H54 (cell line): ENCODE measurements at places on chromosomes 16 and 17.
A peak's percentile ranks its signal among the peaks of the same experiment; 100 is the strongest.

DNA sequence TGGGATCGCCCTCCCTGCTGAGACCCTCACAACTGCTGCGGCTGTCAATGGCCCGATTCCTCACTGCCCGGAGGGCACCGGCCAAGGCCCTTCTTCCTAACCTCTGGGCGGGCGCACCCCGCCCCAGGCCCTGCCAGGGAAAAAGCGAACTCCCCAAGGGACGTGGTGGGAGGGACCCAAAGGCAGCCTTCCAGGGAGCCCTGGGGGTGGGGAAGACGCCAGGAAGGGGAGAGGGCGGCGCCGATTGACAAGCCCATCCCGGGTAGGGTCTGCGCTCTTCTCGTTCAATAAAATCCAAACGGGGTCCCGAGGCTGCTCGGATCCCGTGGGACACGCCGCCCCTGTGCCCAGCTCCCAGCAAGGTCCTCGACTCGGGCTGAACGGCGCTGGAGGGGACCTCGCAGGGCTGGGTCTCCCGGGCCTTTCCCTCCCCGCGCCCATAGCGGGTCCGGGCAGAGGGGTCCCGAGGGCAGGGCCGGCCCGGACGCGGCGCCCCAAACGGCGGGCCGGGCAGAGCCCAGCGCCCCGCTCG, 416 bp downstream of the KIFC3 start:
- peak; percentile 52 for DNase-seq

DNA sequence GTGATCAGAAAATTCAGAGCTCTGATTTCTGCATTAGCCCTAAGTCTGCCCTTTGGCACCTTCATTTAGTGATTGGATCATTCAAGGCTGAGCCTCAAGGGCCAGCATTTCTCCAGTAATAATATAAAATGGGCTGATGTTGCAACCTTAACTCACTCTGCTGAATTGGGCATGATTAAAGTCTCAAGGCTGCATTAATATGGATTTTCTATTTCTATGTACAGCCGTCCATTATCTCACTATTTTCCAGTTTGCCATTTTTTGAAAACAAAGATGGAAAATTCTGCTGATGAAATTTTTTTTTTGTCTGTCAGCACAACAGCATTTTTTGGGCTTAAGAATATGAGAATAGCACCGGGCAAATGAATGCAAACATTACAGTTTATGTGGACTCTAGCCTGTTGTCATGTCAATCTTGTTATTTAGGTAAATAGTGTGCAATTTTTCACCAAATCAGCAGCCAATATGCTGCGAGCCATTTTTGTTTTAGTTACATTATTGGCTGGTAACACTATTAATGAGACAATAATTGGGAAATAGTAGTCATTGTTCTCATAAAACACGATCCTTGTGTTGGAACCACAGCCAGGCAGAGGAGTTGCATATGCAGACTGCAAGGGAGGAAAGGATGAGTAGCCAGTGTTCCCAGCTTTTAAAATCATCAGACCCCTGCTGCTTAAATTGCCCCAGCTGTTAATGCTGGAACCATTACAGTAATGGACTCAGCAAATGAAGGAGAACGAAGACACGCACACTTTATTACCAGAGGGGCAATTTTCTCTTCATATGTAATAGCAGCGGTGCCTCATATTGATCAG, 10.5 kb downstream of the FTO start:
- no peak for DNase-seq

DNA sequence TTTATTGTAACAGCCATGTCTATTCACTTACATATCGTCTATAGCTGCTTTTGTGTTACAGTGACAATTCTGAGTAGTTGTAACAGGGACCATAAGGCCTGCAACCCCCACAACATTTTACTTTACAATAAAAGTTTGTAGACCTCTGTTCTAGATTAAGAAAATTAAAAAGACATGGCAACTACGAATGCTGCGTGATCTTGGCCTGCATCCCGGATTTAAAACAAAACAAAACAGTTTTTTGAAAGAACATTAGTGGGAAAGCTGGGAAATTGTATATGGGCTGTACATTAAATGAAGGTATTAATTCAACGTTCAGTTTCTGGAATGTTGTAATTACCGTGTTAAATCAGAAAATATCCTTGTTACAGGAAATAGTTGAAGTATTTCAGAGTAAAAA, 64.1 kb downstream of the RMI2 start:
- no peak for DNase-seq

GRCh38 chr17:43949781-43950180, 4.0 kb downstream of the PYY start:
- DNase-seq: no peak

- DNase-seq: no peak
These were observed 159.9 kb downstream of the HS3ST3A1 start for GRCh38 chr17:13441873-13442272.

DNA sequence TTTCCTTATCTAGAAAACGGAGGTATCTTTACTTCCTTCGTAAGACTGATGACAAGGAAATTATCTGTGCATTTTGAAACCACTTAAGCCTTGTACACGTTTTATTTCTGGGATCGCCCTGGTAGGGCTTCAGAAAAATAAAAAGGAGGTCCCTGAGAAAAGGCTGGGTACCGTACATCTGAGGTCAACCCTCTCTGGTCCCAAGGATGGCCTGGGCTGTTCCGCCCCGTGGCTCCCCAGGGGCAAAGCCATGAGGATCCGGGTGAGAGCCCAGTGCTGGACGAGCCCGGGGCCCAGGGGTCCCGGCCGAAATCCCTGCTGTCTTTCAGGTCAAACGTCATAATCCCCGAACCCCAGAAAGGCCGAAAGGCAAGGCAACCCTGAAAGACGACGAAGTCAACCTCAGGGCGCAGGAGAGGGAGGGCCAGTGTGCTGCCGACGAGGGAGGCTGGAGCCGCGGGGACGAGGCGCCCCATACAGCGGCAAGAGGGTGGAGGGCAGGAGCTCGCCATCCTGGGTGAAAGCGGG, 656 bp upstream of the FUS start:
- no peak for DNase-seq

- DNase-seq: peak; percentile 84
These were observed 5.6 kb upstream of the CIITA start for GRCh38 chr16:10871157-10871991.

DNA sequence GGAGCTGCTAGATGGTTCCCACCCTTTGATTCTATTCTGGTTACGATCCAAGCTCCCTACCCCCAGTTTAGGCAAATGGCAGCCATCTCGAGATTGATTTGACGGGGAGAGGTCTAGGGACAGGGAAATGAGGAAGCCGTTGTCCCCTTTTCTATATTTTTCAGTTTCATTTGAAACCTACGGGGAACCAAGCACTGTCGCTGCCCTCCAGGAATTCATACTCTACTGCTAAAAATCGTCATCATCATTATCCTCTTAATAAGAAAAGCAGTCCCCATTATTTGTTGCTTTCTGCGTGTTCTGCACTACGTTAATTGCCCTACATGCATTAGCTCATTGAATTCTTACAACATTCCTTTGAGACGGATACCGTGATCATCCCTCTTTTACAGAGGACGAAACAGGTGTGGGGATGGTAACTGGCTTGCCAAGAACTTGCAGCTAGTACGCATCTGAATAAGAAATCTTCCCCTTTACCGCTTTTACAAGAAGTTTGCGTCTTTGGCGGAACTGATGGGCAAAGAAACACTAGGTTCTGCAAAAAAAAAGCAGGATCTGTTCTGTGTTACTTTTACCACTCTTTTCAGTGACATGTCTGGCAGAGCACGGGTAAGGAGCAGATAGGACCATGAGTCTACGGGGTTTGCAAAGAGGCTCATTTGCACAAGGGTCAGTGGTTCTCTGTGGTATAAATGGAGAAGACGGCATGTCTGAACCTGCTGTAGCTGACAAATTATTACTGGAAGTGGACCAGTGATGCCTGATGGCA, 1.1 kb downstream of the CCP110 start:
- DNase-seq: no peak

DNA sequence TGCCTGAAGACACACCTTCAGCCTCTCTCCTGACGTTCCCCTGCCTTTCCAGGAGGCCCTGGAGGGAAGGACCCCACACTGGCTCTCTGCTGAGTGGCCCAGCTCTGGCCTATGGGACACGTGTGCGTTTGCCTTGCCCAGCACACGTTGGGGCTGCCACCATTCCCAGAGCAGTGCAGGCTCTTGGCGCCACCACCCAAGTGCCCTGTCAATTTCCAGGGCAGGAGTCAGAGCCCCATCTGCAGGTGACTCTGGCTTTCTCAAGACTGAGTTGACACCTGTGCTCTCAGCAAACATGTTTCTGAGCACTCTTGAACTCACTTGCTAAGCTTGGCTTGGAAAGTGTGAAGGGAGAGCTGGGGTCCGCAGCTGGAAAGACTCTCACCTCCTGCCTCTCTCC, 4.7 kb upstream of the IRF8 start:
- DNase-seq: no peak

DNA sequence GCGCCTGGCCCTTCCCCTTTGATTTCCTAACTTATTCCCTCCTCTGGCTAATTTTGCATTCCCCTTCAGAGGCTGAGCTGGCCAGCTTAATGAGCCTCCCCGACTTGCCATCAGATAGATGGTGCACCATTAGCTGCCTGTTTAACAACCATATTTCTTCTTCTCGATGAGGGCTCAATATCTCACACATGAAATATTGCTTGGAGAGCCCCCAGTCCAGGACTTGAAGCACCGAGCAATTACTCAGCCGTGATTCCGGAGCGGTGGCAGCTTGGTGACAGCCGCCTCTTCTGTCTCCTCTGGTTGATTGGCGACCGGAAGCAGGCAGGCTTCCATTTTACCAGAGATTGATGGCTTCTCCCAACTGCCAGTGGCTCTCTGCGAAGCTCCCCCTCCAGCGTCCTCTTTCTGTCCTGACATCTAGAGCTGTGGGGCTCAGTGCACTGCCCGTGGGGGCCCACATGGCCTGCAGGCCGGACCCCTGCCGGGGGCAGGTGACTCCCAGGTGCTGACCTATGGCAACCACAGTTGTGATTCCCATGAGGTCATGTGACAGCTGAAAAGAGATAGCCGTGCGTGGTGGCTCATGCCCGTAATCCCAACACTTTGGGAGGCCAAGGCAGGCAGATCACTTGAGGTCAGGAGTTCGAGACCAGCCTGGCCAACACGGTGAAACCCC, 133.7 kb upstream of the SEC14L1 start:
- no peak for DNase-seq

DNA sequence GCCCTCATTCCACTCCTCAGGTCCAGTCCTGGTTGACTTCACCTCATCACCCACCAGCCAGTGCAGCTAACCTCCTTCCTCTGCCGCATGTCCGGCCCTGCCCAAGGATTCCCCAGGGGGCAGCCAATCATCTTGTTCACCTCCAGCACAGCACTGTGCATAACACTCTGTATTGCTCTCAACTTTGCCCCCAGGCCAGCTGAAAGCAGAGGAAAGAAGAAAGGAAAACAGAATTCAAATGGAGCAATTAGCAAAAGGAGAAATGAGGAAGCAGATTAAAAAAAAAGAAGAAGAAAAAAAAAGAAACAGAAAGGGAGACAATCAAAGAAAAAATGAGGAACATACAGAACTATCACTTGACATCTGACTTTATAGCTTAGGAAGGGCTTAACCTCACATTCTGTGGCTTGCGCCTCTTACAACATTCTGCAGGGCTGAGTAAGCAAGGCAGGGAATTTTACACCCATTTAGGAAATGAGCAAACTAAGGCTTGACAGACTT, 26.1 kb downstream of the GAS7 start:
- no peak for DNase-seq

DNA sequence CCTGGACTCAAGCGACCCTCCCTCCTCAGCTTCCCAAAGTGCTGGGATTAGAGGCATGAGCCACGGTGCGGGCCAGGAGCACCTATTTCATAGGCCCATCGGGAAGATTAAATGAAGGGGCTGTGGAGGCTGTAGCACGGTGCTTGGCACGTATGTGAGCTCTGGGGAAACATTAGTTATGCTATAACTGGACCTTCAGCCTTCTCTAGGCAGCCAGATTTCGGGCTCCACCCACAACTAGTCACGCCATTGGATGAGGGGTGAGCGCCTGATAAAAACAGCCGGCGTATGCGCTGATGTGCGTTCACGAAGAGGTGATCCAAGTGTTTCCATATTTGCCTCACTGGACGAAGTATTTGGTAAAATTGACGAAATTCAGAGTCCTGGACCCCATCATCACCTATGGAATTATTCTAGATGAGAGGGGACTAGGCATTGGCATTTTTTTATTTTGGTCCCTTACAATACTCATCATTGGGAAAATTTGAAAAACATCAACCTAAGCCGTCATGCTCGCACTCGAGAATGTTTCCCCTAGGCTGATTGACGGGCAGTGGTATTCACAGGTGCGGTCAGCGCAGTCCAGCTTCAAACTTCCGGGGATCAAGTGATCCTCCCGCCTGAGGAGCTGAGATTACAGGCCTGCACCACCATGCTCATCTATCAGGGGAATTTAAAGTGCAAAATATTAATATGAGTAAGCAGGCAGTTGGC, 1.8 kb upstream of the ANKRD11 start:
- no peak for DNase-seq

DNA sequence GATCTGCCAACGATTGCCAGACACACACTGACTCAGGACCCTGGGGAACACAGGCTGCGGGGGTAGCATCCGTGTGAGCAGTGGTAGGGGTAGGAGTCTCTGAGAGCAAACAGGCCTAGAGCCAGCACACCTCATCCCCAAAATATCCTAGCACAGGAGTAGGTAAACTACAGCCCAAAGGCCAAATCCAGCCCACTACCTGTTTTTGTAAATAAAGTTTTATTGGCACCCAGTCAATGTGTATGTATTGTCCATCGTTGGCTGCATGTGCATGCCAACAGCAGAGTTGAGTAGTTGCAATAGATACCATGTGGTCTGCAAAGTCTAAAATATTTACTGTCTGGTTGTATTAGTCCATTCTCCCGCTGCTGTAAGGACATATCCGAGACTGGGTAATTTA, 55.5 kb upstream of the GPRC5B start:
- no peak for DNase-seq

GRCh38 chr17:45101546-45101882, 30.8 kb downstream of the PLCD3 start:
- no peak for DNase-seq

DNA sequence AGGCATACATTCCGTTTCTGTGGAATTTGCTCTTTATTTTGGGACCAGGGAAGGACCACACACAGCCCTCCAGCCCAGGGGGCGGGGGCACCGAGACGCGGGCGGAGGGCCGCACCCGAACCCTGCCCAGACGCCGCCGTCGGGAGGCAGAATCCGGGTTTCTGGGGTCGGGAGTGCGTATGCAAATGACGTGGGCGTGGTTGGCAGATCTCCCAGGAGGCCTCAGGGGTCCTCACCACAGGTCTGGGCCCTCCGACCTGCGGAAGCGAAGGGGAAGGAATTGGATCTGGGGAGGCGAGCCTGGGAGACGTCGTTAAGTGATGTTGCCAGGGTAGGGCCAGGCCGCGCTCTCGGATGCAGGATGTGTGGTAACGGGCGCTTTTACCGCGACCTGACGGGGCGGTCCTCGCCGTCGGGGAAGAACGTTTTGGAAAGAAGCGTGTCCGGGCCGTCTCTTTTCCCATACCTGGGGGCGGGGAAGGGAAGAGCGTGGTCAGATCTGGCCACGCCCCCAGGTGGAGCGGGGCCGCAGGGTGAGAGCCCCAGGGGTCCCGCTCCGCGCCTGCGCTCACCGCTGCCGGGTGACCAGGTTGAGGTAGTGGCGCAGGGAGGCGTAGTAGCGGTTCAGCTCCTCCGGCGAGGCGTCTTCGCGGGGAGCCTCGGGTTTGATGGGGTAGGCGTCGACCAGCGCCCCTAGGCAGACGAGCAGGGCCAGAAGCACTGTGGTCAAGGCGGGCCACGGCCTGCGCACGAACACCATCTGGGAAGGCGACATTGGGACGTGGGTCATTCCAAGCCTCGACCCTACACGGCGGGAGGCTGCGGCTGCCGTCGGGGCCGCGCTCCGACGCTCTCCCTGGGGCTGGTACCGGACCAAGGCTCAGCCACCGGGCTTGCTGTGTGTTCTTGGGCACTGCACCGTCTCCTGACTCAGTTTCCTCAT, 745 bp downstream of the PYY start:
- DNase-seq: no peak

GRCh38 chr16:57987441-57988177, 12.9 kb downstream of the ZNF319 start:
- DNase-seq: no peak
